Left lung (tissue), 14 donors: ENCODE measurements at places on chromosomes 7 and 10. TPM values are rescaled to one million over a fixed set of nuclear protein-coding genes. Genes with fewer than 3 reads are reported as not detected.

Gene FRMPD2
- 0.06 TPM for total RNA-seq

Gene TMEM213
- total RNA-seq: 0.05 TPM

Gene WNT8B
- not detected for total RNA-seq

Gene NRBF2
- total RNA-seq: 19.0 TPM

Gene IPMK
- total RNA-seq: 4.7 TPM

DNA sequence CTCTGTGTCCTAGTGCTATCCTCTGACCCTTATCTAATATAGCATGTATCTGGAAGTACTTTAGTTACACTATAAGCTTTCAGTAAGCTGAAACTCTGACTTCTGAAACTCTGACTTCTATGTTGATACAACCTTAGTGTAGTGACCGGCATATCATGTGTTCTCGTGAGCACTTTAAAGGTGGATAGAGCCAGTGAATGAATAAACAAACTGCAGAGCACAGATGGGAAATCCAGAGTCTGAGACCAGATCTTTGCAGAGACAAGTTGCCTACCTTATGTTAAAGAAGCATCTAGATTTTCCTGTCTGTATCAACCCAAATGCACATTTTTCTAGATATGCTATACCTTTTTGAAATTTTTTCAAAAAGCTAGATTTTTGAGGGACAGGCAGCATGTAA, 3.5 kb downstream of the ACTA2 start:
- H3K27me3 ChIP-seq: no peaks in the 10 kb centered on the region
- H3K4me3 ChIP-seq: no peak overlapping the region
- no peaks in the 10 kb centered on the region for H3K36me3 ChIP-seq
- no peaks in the 10 kb centered on the region for H3K4me1 ChIP-seq

GRCh38 chr7:101391991-101392390, 29.3 kb downstream of the COL26A1 start:
- no peak overlapping the region for H3K4me3 ChIP-seq
- no peak overlapping the region for H3K27ac ChIP-seq
- no peaks in the 10 kb centered on the region for H3K4me1 ChIP-seq
- H3K36me3 ChIP-seq: no peaks in the 10 kb centered on the region
- no peaks in the 10 kb centered on the region for H3K27me3 ChIP-seq

DNA sequence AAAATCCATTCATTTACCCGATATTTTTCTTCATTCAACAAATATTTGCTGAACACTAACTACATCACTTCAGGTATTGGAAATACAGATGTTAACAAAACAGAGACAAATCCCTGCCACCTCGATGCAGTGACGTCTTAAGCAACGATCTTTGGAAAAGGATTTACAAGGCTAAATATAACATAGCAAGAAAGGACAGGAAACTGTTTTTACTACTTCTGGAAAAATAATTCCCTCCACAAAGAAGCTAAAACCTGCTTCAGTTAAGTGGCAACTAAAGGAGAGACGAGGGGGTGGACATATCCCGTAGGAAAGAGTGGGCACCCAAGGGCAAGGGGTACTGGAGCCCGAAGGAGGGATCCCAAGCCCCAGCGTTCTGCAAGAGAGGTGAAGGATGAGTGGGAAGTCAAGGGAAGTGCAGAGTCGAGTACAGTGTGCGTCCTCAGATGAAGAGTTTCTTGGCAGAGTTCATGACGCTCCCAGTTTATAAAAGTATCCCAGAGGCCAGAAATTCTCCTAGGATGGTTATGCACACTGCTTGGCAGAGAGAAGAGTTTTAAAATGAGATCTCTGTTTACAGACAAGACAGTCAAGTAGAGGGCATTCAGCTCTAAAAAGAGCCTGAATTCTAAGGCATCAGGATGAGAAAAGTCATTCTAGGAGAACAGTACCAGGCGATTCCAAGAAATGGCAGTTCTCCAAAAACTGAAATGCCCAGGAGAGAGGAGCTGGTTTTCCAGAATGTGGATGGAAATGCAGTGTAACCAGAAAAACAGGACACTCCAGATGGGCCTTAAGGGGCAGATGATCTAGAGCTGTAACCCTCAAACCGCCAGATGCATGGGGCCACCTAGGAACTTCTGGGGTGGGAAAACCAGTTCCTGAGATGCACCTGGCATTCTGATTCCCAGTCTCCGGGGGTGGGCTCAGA, 97.3 kb downstream of the GRB10 start:
- no peaks in the 10 kb centered on the region for H3K27me3 ChIP-seq
- no peak overlapping the region for H3K27ac ChIP-seq
- peaks cover 13% of the 10 kb centered on the region for H3K4me1 ChIP-seq
- DNase-seq: no peak

- peaks cover 31% of the 10 kb centered on the region for H3K4me1 ChIP-seq
- H3K36me3 ChIP-seq: no peaks in the 10 kb centered on the region
- peak; percentile 55 for DNase-seq
- peak overlapping the region; percentile 77 for H3K27ac ChIP-seq
- no peaks in the 10 kb centered on the region for H3K27me3 ChIP-seq
- no peak overlapping the region for H3K4me3 ChIP-seq
Measured at GRCh38 chr7:17371671-17372524, 73.4 kb downstream of the AHR start.

- peaks cover 8% of the 10 kb centered on the region for H3K4me1 ChIP-seq
- no peak overlapping the region for H3K27ac ChIP-seq
- H3K36me3 ChIP-seq: no peaks in the 10 kb centered on the region
- no peak overlapping the region for H3K4me3 ChIP-seq
- H3K27me3 ChIP-seq: peaks cover 55% of the 10 kb centered on the region
Measured at GRCh38 chr10:43231523-43232078, 35.3 kb downstream of the RASGEF1A start.

DNA sequence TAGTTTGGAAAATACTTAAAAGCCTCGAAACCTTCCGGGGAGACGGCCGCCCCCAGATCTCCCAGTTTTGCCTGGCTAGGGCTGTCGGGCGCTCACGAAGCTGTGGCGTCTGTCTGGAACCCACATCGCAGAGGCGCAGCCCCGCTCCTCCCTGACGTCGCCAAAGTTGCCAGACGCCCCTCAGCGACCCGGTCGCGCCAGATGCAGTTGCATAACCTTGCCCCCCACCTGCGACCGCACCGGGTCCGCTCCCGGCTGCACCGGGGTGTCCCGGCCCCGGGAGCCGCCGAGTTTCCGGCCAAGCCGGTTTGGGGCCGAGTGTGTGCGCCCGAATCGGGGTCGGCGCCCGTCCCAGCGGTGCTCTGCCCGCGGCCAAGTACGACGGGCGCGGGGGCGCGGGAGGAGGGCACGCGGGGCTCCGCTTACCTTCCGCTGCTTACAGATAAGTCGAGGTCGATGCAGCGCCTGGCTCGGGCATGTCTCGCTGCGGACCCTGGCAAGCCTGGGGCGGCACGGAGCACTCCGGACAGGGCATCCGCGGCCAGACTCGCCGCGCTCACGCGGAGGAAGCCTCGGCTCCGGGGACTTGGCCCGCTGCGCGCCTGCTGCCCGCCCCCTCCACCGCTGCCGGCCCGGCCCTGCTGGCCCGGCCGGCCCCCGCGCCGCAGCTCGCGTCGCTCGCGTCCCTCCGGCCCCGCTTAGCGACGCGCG, 665 bp downstream of the INSYN2A start:
- H3K27me3 ChIP-seq: peaks cover 53% of the 10 kb centered on the region
- H3K36me3 ChIP-seq: no peaks in the 10 kb centered on the region
- H3K27ac ChIP-seq: no peak overlapping the region
- H3K4me3 ChIP-seq: peak overlapping the region; percentile 19
- peaks cover 5% of the 10 kb centered on the region for H3K4me1 ChIP-seq
- no peak for DNase-seq

GRCh38 chr10:75329190-75329745, 72.3 kb downstream of the ZNF503 start:
- no peak overlapping the region for H3K27ac ChIP-seq
- H3K4me3 ChIP-seq: no peak overlapping the region
- no peak for DNase-seq
- no peaks in the 10 kb centered on the region for H3K4me1 ChIP-seq
- no peaks in the 10 kb centered on the region for H3K27me3 ChIP-seq
- no peaks in the 10 kb centered on the region for H3K36me3 ChIP-seq

GRCh38 chr7:27802999-27803398, 63.0 kb downstream of the TAX1BP1 start:
- H3K27ac ChIP-seq: no peak overlapping the region
- no peak overlapping the region for H3K4me3 ChIP-seq
- H3K4me1 ChIP-seq: no peaks in the 10 kb centered on the region
- H3K27me3 ChIP-seq: no peaks in the 10 kb centered on the region
- DNase-seq: no peak

DNA sequence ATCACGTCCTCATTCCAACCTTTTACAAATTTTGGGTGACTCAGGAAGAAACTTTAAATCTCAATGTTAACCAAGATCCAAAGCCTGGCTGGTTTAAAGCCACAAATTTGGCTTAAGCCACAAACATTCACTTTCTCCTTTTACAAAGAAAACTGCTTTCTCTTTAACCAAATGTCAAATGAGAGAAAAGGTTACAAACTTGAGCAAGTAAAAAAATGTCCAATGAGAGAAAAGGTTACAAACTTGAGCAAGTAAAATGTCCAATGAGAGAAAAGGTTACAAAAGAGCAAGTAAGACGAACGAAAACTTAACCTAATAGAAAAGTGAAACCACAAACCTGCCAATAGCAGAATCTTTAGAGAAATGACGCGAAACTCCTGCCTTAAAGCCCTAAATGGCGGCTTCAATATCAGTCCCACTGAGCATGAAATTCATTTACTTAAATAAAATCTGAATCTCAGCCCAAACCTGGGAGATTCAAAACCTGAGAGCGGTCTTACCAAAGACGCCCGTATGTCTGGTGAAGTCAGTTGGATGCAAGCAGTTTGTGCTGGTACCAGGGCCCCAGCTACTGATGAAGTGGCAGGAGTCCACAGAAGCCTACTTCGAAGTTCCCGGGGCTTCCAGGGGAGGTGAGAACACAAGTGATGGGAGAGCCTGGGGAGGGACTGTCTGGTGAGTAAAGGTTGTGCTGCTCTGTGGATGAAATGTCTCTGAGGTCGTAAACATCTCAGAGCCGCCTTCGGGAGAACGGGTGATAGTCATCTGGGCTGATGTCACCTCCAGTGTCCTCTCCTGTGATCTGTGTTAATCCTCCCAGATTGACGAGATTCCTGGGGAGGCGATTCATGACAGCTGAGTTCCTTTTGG, 74.6 kb downstream of the PAXIP1 start:
- H3K27ac ChIP-seq: peak overlapping the region; percentile 85
- peak; percentile 93 for DNase-seq
- H3K4me3 ChIP-seq: peak overlapping the region; percentile 61
- H3K4me1 ChIP-seq: peaks cover 8% of the 10 kb centered on the region
- no peaks in the 10 kb centered on the region for H3K36me3 ChIP-seq
- no peaks in the 10 kb centered on the region for H3K27me3 ChIP-seq

DNA sequence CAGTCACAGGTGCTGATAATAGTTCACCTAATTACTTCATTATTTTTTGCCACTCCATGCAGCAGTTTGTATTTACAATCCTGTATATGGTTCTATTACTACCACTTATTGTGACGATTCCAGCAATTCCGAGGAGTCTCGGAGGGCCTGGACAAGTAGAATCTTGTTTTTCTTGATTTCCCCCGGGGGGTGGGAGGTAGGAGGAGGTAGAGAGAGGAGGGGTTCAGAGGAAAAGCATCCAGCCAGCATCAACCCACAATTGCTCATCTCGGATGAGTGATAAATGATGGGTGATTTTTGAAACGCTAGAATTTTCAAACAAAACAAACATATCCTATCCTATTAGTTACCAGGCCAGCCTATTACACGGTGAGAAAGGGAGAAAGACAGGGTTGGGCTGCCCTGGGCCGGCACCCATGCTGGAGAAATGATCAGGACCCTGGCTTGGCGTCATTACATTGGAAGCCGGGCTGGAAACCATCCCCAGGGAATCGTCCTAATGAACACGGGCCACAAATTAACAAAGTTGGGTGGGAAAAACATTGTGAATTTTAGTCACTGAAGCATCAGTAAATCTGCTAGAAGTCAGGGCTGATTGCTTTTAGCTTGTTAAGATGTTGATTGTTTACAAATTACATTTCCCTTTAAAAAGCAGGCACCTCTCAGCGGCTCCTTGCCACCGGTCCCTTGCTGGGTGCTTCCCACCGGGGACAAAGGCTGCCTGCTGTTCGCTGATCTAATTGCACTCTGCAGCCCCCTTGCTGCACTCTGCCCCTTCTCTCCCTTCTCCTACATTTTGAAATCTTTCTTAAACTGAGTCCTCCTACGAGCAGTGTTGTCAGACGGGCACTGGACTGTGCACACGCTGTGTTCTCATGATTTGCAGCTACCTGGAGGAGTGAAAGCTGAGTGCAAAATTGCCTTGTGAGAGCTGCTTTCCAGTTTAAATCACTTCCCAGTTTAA, 95.5 kb downstream of the FAM204A start:
- no peak overlapping the region for H3K27ac ChIP-seq
- H3K27me3 ChIP-seq: peaks cover 33% of the 10 kb centered on the region
- DNase-seq: no peak
- H3K4me3 ChIP-seq: no peak overlapping the region

- H3K27me3 ChIP-seq: no peaks in the 10 kb centered on the region
- H3K4me3 ChIP-seq: no peak overlapping the region
Measured at GRCh38 chr10:83632701-83633100, 506.6 kb upstream of the GHITM start.

- H3K27ac ChIP-seq: no peak overlapping the region
- peaks cover 80% of the 10 kb centered on the region for H3K36me3 ChIP-seq
- H3K27me3 ChIP-seq: no peaks in the 10 kb centered on the region
- H3K4me1 ChIP-seq: peaks cover 74% of the 10 kb centered on the region
- no peak overlapping the region for H3K4me3 ChIP-seq
Measured at GRCh38 chr10:30459283-30459682, 25.3 kb downstream of the MAP3K8 start.

GRCh38 chr7:78985509-78985908, 468.0 kb downstream of the MAGI2 start:
- no peaks in the 10 kb centered on the region for H3K4me1 ChIP-seq
- no peak overlapping the region for H3K27ac ChIP-seq
- H3K27me3 ChIP-seq: no peaks in the 10 kb centered on the region
- H3K36me3 ChIP-seq: no peaks in the 10 kb centered on the region
- no peak overlapping the region for H3K4me3 ChIP-seq

DNA sequence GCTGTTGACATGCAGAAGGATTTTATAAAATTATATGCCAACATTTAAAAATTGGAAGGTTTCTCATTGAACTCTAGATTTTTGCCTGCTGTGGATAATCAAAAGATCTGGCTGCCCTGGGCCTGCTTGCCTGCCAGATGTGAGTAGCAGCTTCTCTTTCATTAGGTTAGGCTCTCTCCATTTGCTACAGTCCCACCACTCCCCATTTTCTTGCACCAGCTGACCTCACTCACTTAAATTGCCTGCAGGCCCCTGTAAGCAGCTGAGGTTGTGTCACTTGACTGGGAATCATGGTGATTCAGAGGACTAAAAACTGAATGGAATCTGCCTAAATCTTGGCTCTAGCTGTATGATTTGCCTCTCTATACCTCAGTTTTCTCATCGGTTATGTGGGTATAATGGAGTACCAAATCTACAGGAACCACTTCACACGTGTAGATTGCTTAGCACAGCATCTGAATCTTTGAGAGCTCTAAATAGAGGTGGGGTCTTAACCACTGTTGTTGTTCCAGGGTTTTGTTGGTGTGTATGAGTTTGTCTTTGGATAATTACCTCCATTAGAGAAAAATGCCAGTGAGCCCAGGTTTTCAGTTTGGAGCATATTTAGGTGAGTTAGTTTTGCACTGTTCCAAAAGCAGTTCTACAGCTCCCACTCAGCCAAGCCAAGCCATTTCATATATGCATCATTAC, 18.6 kb upstream of the RAPGEF5 start:
- no peaks in the 10 kb centered on the region for H3K27me3 ChIP-seq
- H3K36me3 ChIP-seq: no peaks in the 10 kb centered on the region
- no peaks in the 10 kb centered on the region for H3K4me1 ChIP-seq
- H3K27ac ChIP-seq: no peak overlapping the region
- no peak overlapping the region for H3K4me3 ChIP-seq
